SJSA1 (cell line): ENCODE measurements at places on chromosomes 4 and X.

DNA sequence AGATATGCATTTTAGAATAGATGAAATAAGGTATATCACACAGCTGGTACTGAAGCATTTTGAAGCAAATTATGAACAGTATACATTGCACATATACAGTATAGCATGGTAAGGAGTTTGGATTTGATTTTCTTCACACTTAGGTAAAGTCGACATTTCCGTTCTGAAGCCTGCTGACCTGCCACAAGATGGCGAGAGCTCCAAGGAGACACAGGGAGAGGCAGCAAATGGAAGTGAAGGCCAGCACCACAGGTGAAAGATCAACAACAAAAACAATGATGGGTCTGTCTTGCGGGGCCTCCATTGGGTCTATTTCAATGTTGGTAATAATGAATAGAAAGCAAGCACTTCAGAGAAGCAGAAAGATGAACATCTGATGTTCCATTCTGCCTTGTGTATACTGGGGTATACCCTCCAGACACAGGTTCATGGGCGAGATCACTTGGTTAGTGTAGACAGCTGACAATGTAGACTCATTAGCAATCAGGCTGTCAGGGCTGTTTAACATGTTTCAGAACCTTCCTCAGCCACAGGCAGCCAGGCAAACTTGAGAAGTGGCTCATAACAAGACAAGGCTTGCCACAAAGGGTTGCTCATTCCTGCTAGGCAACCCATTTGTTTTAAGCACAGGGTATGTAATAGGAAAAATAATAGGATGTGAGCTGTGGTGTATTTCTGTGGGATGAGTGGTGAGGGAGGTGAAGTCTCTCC lies 21.4 kb upstream of the NOX1 start:
- no peak for DNase-seq
- no peak overlapping the region for H3K4me3 ChIP-seq
- H3K27me3 ChIP-seq = no peaks in the 10 kb centered on the region
- H3K4me1 ChIP-seq = no peaks in the 10 kb centered on the region
- no peak overlapping the region for H3K27ac ChIP-seq
- no peaks in the 10 kb centered on the region for H3K36me3 ChIP-seq

DNA sequence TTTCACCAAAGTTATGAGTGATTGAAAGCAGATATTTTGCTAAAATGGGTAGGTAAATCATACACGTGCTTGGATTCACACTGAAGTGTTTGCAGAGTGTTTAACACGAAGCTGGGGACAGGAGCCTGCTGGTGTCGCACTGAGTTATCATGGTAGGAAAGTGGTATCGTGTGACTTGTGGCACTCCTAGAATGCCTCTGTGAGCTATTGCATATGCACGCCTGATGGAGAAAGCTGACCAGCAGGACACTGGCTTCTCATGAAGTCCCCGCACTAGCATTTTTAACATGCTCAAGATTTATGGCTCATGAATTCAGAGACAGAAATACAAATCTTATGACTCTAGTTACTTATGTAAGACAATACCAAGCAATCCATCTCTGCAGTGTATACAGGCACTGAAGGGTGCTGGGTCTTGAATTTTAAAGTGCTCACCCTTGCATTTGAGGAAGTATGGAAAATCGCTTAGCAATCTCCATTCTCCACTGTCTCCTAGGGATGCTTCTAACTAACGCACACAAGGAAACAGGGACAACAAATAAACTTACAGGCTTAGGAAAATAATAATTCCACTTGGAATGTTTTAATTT lies 19.8 kb downstream of the VCX3B start:
- DNase-seq = no peak
- no peak overlapping the region for H3K27ac ChIP-seq
- no peaks in the 10 kb centered on the region for H3K27me3 ChIP-seq
- H3K36me3 ChIP-seq = no peaks in the 10 kb centered on the region

DNA sequence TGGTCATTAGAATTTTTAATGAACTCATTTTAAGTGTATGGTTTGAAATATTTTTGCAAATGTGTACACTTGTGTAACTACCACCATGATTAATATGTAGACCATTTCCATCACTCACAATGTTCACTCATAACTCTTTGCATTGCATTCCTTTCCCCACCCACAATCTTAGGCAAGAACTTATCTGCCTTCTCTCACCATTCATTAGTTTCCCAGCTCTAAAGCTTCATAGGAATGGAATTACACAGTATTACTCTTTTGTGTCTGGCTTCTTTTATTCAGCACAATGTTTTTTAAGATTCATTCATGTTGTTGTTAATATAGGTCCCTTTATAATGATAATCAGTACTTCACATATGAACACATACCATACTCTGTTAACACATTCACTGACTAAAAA lies 106.1 kb downstream of the ARAP2 start:
- H3K4me3 ChIP-seq = no peak overlapping the region
- no peak for DNase-seq
- H3K36me3 ChIP-seq = no peaks in the 10 kb centered on the region
- H3K4me1 ChIP-seq = no peaks in the 10 kb centered on the region
- no peaks in the 10 kb centered on the region for H3K27me3 ChIP-seq
- H3K27ac ChIP-seq = no peak overlapping the region

GRCh38 chr4:177041356-177041755 lies 248.6 kb upstream of the VEGFC start:
- no peaks in the 10 kb centered on the region for H3K27me3 ChIP-seq
- H3K4me3 ChIP-seq = no peak overlapping the region
- no peak for DNase-seq
- no peaks in the 10 kb centered on the region for H3K36me3 ChIP-seq
- H3K4me1 ChIP-seq = no peaks in the 10 kb centered on the region
- H3K27ac ChIP-seq = no peak overlapping the region

GRCh38 chr4:109327641-109328040 lies 25.2 kb upstream of the COL25A1 start:
- no peak for DNase-seq
- H3K4me3 ChIP-seq = no peak overlapping the region
- H3K27me3 ChIP-seq = no peaks in the 10 kb centered on the region
- no peak overlapping the region for H3K27ac ChIP-seq
- H3K4me1 ChIP-seq = no peaks in the 10 kb centered on the region

DNA sequence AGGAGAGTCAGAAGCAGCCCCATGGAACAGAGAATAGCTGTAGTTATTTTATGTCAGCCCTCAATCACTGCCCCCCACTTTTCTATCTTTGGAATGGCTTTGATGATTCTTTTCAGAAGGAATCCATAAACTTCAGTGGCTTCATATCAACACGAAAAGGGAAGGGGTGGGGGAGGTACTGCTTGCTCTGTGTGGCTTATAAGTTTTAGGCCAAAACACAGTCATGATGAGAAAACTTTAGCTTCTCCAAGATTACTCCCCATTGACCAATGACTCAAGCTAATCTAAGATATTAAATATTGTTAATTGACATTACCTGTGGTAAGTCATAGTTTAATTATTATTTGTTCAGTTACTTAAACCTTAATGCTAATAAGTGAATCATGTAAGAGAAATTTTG lies 669.6 kb upstream of the FAM241A start:
- H3K4me1 ChIP-seq = no peaks in the 10 kb centered on the region
- no peak overlapping the region for H3K4me3 ChIP-seq
- no peaks in the 10 kb centered on the region for H3K36me3 ChIP-seq
- no peaks in the 10 kb centered on the region for H3K27me3 ChIP-seq
- no peak overlapping the region for H3K27ac ChIP-seq
- DNase-seq = no peak

- no peaks in the 10 kb centered on the region for H3K4me1 ChIP-seq
- H3K36me3 ChIP-seq = no peaks in the 10 kb centered on the region
- H3K4me3 ChIP-seq = no peak overlapping the region
Measured at GRCh38 chr4:114688059-114688458, 89.5 kb downstream of the UGT8 start.

DNA sequence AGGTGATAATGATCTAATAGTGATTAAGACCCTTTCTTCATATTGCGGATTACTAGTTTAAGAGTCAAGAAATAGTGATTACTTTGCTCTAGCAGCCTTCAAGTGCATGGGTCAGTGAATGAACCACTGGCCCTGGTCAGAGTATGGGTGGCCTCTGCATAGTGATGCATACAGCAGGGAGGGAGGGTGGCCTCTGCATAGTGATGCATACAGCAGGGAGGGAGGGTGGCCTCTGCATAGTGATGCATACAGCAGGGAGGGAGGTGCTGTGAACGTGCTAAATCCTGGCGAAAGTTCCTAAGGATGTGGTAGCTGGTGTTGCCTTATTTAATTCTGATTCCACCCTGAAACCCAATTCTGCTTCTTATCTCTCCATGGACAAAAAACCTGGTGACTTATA lies 246.7 kb upstream of the ARSJ start:
- H3K27ac ChIP-seq = no peak overlapping the region
- no peak overlapping the region for H3K4me3 ChIP-seq
- no peaks in the 10 kb centered on the region for H3K36me3 ChIP-seq
- no peaks in the 10 kb centered on the region for H3K27me3 ChIP-seq
- H3K4me1 ChIP-seq = peaks cover 11% of the 10 kb centered on the region; the same call in 1 of the 2 replicates

- no peak overlapping the region for H3K27ac ChIP-seq
- H3K27me3 ChIP-seq = no peaks in the 10 kb centered on the region
- no peak overlapping the region for H3K4me3 ChIP-seq
Measured at GRCh38 chrX:74446876-74447275, 25.6 kb downstream of the SLC16A2 start.

GRCh38 chr4:129410115-129410514 lies 314.2 kb downstream of the C4orf33 start:
- H3K27me3 ChIP-seq = no peaks in the 10 kb centered on the region
- H3K27ac ChIP-seq = no peak overlapping the region
- no peaks in the 10 kb centered on the region for H3K36me3 ChIP-seq

DNA sequence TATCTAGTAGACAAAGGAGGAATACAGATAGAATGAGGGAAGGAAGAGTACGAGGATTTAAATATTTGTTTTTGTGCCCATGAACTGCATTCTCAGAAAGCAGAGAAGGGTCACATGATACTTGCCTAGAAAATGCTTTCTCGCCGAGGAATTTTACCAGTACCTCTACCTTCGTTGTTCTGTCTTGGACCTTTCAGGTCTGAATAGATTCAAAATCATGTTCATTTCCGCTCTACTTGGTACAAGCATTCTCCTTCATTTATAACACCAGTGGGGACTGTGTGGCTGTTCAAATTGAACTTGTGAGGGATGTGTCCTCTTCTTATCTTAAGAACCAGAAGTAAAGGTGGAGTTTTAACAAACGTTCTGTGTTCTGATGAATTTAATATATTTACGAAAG lies 1.9 kb downstream of the USP38 start:
- H3K4me1 ChIP-seq = peaks cover 4% of the 10 kb centered on the region; the same call in 1 of the 2 replicates
- no peak overlapping the region for H3K27ac ChIP-seq
- H3K36me3 ChIP-seq = peaks cover 53% of the 10 kb centered on the region
- H3K4me3 ChIP-seq = peak overlapping the region; percentile 87
- DNase-seq = no peak
- H3K27me3 ChIP-seq = no peaks in the 10 kb centered on the region

DNA sequence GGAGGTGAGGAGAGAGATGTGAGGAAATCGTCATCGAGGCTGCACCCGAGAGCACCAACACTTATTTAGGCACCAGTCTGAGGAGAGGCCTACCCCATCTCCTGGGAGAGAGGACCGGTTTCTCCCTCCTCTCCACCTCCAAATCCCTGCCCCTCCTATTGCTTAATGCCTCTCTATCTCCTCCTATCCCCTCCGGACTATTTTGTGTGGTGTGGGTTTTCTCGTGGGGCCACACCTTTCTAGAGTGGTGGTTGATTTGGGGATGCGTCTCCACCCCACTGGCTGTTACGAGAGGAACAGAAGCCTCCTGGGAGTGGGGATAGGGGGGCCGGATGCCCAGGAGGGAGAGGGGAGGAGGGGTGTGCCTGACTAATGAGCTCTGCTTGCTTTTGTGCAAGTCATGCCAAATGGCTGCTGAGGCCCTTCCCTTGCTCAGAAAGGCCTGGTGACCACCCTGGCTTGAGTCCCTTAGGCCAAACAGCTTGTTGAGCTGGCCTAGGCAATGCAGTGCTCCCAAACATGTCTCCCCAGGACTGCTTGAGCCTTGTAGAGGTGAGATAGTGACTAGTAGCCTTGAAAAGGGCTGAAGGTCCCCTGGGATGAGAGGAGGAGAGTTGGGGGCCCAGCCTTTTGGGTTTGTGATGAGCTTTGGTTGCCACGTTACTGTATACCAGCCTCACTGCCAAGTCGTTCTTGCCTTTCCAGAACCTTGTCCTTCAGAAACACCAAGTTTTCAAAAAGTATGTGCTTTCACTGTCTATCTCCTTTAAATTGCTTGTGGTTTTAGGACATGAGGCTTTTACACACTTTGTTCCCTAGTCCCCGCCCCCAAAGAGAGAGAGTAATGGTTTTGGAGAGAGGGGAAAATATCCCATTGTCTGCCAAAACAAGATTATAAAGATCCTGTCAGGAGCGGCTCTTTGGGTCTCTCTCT lies 1.2 kb downstream of the MSN start:
- H3K4me1 ChIP-seq = peaks cover 30% of the 10 kb centered on the region
- H3K27me3 ChIP-seq = no peaks in the 10 kb centered on the region
- peak overlapping the region; percentile 87 for H3K4me3 ChIP-seq
- peak; percentile 78 for DNase-seq

GRCh38 chr4:162456106-162456505 lies 292.3 kb upstream of the FSTL5 start:
- no peak overlapping the region for H3K27ac ChIP-seq
- DNase-seq = no peak
- H3K4me1 ChIP-seq = no peaks in the 10 kb centered on the region

DNA sequence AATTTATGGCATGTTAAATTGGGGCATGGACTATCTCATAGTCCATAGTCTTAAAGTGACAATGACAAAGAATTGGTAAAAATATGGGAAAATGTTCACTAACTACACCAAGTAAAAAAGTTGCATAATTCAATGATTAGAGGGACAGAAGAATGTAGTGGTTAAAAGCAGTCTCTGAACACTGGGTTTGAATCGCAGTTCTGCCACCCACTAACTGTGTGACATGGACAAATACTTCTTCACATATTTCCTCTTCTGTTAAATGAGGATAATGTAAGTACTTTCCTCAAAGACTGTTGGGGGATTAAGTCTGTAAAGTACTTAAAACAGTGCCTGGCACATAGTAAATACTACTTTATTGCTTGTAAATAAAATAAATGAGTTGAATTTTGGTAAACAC lies 15.3 kb downstream of the COQ2 start:
- no peaks in the 10 kb centered on the region for H3K27me3 ChIP-seq
- peak overlapping the region; percentile 35; the same call in 1 of the 2 replicates for H3K27ac ChIP-seq
- H3K4me1 ChIP-seq = peaks cover 36% of the 10 kb centered on the region
- no peak overlapping the region for H3K4me3 ChIP-seq
- H3K36me3 ChIP-seq = peaks cover 43% of the 10 kb centered on the region
- peak; percentile 48 for DNase-seq

- no peak for DNase-seq
- H3K4me3 ChIP-seq = no peak overlapping the region
- H3K27ac ChIP-seq = no peak overlapping the region
- no peaks in the 10 kb centered on the region for H3K27me3 ChIP-seq
Measured at GRCh38 chrX:131621650-131622049, 77.8 kb downstream of the OR13H1 start.

DNA sequence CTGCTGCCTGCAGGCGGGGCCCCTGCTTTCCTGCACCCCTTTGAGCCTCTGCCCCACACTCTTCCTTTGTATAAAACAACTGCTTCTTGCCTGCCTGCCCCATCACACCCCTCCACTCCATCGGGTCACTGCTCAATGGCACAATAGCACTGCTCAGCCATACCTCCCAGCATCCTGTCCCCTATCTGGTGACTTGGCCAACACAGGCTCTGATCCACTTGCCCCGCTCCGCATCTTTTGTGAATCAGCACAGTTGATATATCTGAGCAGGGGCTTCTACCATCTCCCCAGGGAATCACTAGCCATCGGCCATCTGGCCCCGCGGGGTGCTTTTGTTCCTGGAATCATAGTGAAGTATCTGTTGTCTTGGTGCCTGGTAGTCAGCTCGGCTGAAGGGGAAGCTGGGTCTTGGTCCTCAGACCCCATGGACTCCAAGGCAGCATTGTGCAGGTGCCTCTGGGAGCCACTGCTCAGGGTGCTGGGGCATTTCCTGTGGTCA lies 45.3 kb downstream of the MAP7D3 start:
- no peaks in the 10 kb centered on the region for H3K27me3 ChIP-seq
- H3K4me1 ChIP-seq = peaks cover 40% of the 10 kb centered on the region
- no peak overlapping the region for H3K27ac ChIP-seq
- no peak for DNase-seq
